ENCODE measurements at places on chromosomes 5 and 9.

DNA sequence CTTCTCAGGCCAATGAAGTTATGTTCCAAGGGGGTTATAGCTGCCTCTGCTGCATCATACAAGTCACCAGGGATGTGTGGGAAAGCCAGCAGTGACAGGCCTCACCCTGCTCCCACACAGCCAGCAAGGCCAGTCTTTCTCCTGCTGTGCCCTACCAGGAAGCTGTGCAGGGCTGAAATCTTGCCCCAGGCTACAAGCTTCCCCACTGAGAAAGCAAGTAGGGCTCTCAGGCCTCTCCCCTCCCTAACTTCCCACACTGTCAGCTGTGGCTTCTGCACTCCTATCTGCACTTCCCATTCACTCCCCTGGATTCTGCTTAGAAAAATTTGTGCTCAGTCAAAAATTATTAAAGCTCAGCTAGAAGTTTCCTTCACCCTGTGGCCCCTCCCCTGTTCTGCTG, 611.2 kb upstream of the ZNF608 start:
- no peak for DNase-seq

DNA sequence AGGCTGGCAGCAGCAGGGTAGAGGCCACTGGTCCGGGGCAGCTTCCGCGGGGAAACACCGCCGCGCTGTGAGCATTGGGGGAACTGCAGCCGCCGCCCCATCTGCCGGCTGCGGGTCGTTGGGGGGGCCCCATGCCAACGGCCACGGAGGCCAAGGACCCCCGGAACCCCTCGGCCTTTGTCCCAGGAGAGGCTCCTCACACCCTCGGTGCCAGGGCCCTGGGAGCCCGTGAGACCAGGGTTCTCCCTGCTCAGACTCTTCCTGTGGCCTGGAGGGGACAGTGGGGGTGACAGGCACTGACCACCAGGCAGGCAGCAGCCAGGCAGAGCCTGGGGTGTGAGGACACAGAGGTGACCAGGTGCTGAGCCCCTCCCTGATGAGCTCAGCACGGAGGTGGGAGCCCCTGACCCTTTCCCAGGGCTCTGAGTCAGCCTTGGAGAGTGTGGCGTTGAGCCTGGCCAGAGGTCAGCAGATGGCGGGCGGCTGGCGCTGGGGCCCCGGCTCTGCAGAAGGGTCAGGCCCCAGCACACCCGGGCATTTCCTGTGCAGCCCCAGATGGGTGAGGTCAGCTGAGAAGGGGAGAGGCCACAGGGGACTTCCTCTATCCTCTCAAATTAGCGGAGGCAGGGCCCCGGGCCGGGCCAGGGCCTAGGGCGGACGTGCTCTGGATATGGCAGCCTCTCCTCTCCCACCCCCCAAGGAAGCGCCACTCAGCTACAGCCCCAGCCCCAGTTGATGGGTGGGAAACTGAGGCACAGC, 17.9 kb upstream of the EGFL7 start:
- no peak for DNase-seq

DNA sequence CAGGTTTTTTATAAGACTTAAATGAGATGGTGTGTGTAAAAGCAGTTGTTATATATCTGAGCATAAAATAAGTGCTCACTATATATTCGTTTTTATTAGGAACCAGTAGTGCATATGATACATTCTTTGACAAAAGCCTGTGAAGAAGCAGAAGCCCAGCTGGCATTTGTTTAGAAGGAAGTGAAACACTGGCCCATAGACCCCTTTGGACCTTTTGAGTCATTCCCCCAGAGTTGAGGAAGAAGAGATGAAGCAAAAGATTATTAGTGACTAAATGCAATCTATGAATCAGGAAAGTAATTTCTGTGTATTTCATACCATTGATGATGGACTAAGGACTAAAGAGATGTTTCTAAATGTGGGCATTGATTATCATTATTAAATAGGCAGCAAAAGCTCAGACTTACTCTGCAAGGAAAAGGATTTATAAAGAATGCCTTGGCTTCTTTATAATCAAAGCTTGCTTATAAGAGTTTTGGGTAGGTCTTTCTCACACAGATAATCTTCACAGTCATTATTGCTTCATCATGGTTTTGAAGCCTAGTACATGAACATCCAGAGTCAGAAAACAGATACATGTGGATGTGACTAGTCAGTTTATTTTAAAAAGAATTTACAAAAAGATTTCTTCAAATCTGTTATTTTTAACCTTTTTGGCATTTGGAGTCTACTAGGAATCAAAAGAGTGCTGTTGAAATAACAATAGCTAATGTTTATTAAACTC, 16.9 kb upstream of the FER start:
- DNase-seq: no peak

GRCh38 chr5:31886206-31886605, 247.3 kb downstream of the PDZD2 start:
- DNase-seq: no peak

GRCh38 chr9:36691671-36692070, 119.0 kb downstream of the MELK start:
- DNase-seq: no peak

DNA sequence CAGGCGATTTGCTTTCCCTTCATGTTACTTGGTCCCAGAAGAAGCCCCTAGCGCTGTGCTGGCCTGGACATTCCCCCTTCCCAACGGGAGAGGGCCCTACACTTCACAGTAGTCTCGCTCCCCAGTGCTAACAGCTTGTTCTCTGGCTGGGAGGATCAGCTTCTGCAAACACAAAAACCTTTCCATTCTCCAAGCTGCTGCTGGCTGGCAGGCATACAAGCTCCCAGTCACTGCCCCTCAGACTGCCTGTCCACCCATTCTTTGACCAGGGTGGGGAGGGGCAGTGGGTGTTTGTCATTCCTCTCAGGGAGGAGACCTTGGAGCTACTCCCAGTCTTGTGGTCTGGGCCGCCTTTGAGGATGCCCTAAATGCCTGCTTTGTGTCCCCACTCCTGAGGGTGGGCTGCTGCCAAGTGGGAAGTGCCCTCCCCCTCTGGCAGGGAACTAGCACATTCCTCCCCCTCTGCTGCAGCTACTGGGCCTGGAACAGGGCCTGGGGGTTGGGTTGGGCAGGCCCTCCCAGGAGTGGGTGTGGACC, 20.8 kb downstream of the ENHO start:
- DNase-seq: no peak

DNA sequence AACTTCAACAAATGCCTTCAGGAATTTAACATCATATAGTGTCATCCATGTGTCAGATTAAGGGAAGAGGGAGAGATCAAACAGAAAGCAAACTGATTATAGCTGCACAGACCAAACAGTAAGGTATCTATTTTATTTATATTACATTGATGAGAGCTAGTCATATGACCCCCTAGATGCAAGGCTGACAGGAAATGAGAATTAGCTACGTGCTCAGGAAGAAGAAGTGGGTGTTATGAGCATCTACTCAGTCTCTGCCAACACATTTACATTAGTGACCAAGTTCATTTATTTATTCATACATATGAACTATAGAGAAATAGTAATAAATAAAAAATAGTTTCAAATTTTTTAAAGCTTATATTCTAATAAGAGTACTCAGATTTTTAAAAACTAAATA, 787.3 kb downstream of the KCTD16 start:
- DNase-seq: no peak

- no peak for DNase-seq
Measured at GRCh38 chr5:140165101-140165922, 9.7 kb upstream of the CYSTM1 start.

- no peak for DNase-seq
Measured at GRCh38 chr5:77359231-77359630, 132.9 kb downstream of the WDR41 start.

DNA sequence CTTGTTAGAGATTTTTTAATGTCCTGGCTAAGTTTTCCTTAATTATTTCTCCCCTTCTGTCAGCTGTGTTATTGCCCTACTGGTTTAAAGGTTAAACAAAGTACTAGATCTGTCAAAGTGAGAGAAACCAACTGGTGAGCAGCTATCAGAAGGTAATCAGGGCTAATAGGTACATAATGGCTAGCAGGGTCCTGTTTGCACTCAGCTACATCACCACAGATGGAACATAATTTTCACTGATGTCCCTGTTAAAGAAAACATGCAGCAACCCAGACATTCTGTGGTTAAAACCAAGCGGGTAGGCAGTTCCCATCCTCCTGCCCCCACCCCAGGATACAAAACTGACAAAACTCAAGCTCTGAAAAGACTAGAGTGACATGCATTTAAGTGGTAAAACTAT, 473.9 kb downstream of the NR2F1-AS1 start:
- DNase-seq: no peak

- DNase-seq: no peak
Measured at GRCh38 chr9:15935661-15936305, 382.9 kb downstream of the CCDC171 start.

GRCh38 chr9:134205672-134206310, 41.4 kb upstream of the RNU6ATAC start:
- DNase-seq: no peak

GRCh38 chr5:173047838-173048105, 8.4 kb upstream of the CREBRF start:
- no peak for DNase-seq

DNA sequence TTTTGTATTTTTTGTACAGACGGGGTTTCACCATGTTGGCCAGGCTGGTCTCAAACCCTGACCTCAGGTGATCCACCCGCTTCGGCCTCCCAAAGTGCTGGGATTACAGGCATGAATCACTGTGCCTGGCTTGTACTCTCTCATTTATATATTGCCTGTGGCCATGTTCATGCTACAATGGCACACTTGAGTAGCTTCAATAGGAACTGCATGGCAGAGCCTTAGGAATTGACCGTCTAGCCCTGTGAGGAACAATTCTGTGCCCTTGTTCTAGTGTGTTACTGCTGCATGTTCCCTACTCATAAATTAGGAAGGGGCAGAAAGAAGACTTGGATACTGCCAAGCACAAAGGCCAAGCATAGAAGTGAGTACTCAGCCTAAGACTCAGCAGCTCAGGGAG, 104.2 kb downstream of the LIFR start:
- DNase-seq: no peak

DNA sequence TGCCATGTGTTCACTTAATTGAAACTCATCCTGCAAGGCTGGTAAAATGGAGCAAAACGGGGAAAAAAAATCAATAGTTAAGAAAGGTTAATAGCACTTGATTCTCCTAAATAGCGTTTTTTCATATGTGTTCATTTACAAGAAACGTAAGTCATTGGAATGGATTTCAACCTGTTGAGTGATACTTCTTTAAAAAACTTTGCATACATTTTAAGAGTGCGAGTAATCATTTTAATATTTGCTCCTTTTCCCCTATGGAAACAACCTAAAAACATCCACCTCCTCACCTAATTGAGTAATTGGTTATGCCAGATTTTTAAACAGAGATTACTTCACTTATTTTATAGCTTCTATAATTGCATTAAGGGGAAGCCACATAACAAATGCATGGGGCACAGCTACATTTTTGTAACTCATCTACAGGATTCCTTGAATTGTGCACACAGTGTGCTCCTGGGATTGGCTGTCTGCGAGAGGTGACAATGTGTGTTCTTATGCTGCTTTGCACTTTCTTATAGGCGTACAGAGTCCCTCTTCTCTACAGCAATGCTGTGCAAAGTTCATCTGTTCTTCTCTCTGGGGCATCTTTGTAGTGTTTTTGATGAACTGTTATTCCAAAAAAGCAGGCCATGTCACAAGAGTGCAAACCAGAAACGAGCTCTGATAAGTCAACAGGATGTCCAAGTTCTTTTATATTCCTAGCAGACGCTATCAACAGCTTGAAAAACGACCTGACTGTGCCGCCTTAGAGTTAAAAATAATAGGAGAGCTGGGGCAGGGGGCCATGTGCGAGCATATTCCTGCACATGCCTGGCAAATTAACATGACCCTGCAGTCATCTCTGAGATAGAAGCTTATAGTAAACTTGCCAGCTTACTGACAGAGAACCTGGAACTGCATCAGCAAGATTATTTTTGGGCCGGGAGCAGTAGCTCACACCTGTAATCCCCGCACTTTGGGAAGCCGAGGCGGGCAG, 117.9 kb downstream of the GOLPH3 start:
- no peak for DNase-seq

DNA sequence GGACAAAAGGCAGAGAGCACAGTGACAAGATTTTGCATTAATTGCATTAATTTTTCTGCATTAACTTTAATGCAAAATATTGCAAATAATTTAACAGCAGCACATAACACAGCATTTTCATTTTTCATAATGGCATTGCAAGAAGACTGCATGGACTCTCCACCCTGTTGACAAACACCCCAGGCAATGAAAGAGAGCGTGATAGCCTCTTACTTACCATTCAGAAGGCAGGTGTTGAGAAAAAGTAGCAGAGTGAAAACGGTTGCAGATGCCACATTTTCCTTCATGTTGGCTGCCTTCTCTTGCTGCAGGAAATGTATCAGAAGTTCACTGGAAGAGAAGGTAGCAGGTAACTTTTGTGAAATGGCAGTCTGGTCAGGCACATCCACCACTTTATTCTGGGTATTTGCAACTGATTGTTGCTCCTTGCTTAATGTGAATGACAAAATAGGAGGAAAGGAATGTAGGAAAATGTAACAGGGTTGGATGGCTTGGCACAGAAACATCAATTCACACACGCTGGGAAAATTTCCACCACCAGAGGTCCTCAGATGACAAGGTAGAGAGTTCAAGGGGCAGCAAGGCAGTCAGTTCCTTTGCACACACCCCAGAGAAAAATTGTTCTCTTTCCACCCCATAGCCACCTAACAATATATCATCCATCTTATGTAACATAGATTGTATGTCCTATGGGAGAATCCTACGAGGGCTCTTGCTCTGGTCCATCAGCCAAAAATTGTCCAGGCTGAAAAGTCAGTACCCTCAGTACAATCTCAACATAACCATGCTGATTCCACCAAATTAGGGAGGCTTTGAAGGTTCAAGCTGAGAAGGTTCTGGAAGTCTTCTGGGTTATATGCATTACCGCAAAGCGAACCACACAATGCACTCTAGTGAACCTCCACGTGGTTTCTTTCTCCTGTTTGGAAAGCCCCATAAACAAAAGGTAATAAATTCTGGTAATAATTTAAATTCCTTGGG, 41.9 kb upstream of the AGXT2 start:
- peak; percentile 28 for DNase-seq

GRCh38 chr5:100493996-100494395, 41.2 kb upstream of the FAM174A start:
- no peak for DNase-seq

- DNase-seq: no peak
Measured at GRCh38 chr9:87179553-87180340, 232.4 kb upstream of the GAS1 start.

- no peak for DNase-seq
Measured at GRCh38 chr9:125646621-125647100, 60.3 kb downstream of the MAPKAP1 start.

DNA sequence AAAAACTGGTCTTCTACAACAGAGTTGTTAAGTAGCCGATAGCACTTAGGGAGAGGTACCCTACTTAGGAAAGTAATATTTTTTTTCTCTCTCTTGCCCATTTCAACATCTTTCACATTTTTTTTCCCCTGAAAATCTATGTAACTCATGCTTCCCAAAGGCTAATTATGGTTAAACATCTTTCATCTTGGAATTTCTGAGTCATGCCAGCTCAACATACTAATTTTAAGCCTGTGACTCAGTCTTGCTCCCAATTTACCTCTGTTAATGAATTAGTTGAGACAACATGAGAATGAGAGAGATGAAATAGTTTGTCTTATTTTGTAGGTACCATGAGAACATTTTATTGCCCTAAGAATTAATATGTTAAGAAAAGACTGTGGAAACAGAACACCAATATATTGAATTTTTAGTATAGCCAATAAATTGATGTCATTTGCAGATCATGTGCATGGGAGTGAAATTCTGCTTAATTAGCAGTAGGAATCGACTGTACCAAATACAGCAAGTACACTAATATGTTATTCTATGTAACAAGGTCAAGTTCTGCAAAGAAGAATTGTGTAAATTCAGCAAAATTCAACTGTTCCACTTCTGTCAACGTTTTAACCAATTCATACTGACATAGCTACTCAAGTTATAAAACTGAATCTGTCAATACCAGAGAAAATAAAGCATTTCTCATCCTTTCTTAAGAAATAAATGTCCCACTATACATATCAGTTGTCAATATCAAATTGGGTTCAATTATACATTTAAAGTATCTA, 550.0 kb downstream of the PTPRD start:
- DNase-seq: no peak

All from iPS DF 19.7 (cell line).